Heart left ventricle (tissue), 16 donors: ENCODE measurements at places on chromosomes 4 and X. TPM values are rescaled to one million over a fixed set of nuclear protein-coding genes. Genes with fewer than 3 reads are reported as not detected.

The OPN1LW gene
- not detected for polyA plus RNA-seq

The DMD gene
- 49.7 TPM for polyA plus RNA-seq

The GLRA3 gene
- not detected for polyA plus RNA-seq

The USP51 gene
- 0.35 TPM for polyA plus RNA-seq

The SHROOM4 gene
- polyA plus RNA-seq = 8.5 TPM

DNA sequence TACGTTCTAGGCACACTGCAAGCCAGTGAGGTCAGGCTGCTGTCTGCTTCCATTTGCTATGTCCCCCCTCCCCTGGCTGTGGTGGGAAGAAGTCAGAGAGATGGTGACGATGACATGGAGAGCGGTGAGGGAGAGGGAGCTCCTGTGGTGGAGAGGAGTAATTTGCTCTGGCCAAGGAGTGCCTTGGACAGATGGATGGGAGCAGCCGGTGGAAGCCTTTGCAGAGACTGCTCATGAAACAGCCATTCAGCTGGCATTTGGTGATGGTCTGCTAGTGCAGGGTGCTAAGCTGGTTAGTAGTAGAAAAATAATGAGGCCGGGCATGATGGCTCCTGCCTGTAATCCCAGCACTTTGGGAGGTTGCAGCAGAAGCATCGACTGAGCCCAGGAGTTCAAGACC lies 124.1 kb downstream of the FHDC1 start:
- DNase-seq = no peak

GRCh38 chr4:32601848-32602247 lies 1881.7 kb downstream of the PCDH7 start:
- DNase-seq = no peak

GRCh38 chr4:184950926-184951325 lies 67.4 kb upstream of the HELT start:
- DNase-seq = no peak

DNA sequence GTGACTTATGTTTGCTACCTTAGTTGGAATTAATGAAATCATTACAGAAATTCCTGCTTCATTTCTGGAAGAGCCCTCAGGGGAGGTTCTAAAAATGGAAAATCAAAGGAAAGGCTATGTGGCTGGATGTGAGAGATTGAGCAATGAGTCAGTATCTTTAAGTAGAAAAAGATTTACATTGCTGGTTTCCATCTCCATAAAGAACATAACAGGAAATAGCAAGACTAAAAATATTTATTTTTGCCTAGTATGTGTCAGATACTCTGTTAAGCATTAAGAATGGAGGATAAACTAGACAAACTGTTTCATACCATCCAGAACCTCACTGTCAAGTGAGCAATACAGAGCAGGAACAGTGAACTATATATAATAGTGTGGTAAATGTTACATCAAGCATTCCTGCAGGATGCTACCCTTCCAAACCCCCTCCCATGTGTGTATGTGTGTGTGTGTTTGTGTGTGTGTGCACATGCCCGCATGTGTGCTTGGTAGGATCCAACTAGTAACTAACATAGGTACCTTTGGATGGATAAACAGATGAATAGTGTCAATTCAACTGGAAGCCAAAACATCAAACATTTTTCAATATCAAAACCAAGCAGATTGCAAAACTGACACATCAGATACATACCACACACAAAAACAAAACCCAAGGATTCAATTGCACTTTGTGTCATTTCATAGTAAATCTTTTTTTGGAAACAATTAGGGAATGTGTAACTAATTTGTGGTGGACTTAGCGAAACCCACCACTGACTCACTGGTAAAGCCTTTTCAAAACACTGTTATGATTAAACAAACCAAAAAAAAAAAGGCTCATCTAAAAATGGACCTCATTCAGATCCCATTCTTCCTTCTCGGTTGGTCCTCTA lies 223.4 kb downstream of the SHROOM3 start:
- DNase-seq = no peak

DNA sequence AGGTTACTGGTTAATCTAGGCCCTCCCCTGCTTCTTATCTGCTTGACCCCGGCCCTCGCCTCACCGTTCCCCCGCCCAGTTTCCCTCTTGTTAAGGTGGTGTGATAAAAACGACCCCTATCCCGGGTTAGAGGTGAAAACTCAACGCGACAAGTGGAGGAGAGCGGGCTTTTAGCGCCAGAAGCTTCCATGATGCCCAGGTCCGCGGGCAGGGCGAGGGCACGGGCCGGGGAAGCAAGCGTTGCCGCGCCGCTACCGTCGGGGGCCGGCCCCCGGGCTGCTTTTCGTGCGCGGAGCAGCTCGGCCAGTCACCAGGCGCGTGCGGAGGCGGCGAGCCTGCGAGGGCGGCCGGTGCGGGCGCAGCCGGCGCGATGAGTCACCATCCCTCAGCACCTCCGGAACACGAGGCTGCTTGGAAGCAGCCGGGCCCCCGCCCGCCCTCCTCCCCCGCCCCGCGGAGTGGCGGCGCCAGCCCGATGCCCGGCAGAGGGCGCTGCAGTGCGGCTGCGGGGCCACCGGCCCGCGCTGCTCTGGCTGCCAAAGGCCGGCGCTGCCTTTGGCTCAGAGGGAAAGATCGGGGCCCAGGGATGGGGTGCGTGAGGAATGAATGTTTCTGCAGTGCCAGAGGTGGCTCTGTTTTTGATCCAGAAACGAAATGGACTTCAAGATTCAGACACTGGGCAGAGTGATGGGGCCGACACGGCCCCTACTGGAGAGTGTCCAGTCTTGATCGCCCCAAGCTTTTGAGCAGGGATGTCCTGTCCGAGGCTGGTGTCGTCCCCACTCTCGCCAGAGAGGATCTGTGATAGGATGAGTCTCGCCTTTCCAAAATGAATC lies 107.8 kb downstream of the NHSL2 start:
- peak; percentile 89 for DNase-seq

- no peak for DNase-seq
Observed at GRCh38 chr4:85291226-85291625, 183.7 kb upstream of the ARHGAP24 start.

DNA sequence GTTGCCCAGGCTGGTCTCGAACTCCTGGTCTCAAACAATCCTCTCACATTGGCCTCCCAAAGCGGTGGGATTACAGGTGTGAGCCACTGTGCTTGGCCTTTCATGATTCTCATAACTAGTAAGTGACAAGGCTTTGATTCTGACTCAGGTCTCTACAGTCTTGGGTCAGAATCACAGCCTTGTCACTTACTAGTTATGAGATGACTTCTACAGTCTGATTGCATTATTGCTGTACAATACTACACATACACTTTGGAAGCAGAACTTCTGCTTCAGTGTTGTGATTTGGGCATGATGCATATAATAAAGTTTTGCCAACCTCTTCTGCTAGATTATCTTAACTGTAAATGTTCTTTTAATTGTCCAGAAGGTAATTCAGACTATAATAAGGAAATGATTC lies 123.3 kb downstream of the KDM6A start:
- no peak for DNase-seq

DNA sequence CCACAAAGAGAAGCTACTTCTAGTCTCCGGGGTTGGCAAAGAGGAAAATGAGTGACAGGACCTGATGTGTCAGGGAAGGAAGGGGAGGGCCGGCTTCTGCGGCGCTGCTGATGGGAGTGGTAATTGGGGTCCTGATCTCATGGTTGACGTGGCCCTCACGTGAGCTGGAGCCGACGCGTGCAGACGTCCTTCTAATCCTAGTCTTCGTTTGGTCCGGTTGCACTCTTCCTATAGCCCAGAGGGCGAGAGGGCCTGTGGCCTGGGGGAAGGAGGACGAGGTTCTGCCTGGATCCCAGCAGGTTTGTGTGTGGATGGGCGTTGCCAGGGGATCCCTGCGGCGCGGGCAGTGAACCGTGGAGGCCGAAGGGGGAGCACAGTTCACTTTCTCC lies at the start of gene ARMCX1:
ARMCX1 (plus strand) TSS at position 186 of the 389 bp plus-strand sequence. CDS start 2,384 bp downstream, outside the sequence.
- peak; percentile 74 for DNase-seq

DNA sequence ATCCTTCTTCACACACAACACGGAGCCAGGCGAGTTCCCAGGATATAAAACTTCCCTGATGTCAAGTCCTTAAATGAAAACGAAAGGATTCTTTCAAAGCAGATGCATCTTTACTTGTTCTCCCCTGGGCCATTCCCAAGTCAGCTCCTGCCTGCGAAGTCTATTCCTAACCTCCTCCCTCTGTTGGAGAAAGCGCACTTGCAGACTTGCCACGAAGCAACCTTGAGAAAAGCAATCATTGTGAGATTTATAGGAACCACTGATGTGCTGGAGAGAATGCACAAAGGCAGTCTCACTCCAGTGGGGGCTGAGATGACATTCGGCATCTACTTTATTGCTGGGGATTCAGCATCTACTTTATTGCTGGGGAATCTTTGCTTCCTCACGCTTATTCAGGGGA lies 155.7 kb downstream of the NSUN7 start:
- DNase-seq = no peak
